Stimulated activated CD4-positive, alpha-beta T cell treated with anti-CD3 and anti-CD28 coated beads, Interleukin-1b, Interleukin-23, amount 100 ng/mL, for 48 hours (primary cell): ENCODE measurements at places on chromosomes 3 and 15.

GRCh38 chr15:45048794-45049631, 26.0 kb downstream of the SORD start:
- DNase-seq = no peak

- DNase-seq = no peak
Observed at GRCh38 chr15:94844538-94845389, 613.4 kb downstream of the MCTP2 start.

DNA sequence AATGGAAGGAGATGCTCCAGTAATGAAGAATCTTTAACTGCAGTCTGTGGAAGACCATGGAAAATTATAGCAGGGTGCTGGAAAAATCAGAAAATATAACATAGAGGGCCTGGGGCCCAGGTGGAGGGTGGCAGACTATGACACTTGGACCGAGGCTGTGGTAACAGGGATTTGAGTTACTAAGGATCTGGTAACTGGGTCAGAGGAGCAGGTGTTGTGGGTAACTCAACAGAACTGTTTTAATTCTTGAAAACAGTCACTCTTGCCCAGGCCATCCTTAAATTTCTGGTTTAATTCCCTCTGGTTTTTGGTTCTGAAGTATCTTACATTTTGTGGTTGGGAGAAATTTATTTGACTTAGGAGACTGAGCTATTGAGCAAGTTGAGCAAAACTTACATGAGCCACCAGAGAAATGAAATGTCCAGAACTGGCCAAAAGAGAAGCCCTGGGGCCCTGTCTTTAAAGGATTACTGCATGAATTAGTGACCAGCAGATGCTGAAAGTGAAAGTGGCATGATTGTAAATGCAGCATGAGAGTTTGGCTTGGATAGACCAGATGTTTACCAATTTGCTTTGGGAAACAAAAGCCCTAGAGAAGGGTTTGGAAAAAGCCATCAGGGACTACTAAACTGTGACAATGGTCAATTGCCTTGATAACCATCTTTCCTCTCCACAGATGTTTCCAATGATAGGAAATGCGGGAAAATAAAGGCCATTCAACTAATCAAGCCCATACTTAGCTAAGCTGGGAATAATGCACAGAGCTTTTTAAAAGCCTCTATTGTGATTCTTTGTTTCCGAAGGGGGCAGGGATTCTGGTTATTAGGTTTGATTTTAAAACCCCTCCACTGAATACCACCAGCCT, 374.9 kb upstream of the TGFBR2 start:
- DNase-seq = no peak

DNA sequence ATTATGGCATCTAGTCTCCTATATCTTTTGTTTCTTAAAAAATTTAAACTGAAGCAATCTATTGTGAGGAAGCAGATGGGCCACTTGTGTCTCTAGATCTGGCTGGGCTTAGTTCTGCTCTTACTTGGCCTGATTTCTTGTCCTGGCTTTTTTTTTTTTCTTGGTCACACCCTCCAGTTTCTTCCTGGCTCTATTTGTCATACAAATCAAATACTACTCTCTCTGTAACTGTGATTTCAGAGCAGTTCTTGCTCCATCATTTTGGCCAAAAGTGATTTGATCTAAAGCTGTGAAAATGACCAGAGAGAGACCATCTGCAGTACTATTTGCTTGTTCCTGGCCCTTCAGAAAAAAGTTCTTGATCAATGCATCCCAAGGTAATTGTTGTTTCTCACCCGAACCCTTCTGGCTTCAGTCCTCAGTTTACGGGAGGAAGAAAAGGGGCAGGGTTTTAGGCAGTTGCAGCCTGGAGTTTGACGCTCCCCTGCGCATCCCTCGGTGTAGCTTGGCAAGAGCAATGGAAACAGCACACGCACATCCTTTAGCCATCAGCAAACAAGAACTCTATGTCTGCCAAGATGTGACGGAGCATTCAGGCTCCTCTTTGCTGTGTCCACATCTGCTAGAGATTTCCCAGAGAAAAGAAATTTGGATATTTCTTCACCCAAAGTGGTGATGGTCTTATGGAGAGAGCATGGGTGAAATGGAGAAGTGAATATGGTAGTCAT, 31.6 kb downstream of the CHST2 start:
- DNase-seq = no peak

- no peak for DNase-seq
Observed at GRCh38 chr15:23529891-23530290, 35.6 kb upstream of the MKRN3 start.

DNA sequence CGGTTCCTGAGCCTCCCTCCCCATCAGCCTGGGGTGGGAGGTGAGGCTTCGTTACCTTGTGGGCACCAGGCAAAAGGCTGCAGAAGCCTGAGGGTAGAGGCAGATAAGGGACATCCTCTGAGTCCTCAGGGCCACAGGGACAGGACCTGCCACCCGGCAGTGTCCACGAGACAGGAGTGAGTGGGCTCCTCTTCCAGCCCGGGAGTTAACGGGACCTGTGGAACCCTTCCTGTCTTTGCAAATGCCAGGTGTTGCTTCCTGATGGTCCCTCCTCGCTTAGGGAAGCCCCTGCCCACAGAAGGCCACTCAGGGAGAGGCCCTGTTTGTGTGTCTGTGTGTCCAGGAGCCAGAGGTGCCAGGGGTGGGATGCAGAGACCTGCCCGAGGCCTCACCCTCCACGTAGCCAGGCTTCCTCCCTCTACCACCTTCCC, 111.1 kb upstream of the ALDH1A3 start:
- DNase-seq = no peak

- no peak for DNase-seq
Observed at GRCh38 chr15:81299630-81300273, 24.2 kb downstream of the STARD5 start.

DNA sequence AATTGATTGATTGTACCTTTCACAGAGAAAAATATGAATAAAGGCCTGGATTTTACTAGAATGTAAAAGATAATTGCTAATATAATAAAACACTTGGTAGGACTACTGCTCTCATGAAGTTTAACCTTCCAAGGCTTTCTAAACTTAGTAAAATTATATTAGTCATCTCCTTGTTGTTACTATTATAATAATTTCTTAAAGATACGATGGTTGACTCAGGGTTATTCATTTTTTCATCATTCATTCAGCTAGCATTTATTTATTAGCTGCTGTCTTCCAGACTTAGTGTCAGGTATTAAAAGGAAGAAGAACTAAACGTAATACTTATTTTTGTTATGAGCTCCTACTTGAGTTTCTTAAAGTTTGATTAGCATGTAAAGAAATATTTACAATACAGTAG, 771.6 kb upstream of the NR2F2 start:
- DNase-seq = no peak

DNA sequence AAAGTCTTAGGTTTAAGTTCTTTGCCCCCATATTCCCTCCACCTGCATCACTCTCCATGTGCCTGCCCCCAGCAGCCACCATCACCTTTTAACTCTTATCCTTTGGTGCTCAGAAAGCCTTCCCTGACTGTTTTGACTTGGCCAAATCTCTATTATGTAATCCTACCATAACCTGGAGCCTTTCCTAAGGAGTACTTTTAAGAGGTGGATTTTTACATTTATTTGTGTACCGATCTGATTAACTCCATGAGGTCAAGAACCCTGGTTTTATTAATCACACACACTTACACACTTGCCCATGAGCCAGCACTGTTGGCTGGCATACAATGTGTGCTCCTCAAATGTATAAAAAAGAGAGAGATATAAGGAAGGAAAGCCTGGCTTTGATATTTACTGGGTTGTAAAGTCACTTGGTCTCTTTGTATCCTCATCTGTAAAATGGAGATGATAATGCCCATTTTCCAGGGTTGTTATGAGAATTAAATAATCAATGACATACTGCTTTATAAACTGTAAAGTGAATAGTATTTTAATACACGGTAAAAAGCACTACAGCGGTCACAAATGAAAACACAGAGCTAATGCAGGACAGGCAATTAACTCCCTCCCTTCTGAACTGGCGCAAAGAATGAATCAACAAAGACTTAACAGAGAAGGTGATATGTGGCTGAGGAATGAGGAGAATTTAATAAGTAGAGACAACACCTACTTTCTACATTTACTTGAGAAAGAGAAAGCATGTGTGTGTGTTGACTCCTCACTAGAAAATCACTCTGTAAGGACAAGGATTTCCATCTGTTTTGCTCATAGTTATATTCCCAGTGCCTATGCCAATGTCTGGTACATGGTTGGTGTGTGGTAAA, 45.4 kb downstream of the ATP13A4 start:
- no peak for DNase-seq

- no peak for DNase-seq
Observed at GRCh38 chr3:171535133-171535532, 74.9 kb upstream of the TNIK start.

- no peak for DNase-seq
Observed at GRCh38 chr3:146539315-146539714, 5.1 kb downstream of the PLSCR1 start.

DNA sequence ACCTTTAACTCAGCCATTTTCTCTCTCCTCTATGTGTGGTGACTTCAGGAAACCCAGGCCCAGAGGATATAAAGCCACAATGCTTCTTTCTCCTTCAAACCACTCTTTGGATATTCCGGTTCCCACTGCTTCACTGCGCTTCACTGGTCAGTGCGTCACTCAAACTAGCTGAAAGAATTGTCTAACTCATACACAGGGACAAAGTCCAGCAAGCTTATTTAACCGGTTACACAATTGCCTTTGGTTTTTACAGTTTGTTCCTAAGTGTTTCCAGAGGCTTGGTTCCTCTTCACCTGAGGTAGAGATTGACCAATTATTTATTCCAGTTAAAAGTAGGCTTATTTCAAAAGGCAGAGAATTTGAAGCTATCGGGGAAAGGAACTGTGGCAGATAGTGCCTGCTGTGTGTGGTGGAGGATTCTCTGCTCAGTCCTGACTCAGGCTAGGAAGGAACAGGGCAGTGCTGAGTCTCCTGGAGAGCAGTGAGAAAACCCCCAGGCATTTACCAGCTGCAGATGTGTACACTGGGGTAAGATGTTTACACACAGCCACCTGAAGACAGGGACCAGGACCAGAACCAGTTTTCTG, at the start of gene HGD:
Gene HGD, minus strand, starts transcription at position 145 of the 587 bp plus-strand sequence. Its CDS starts 128 bp downstream, at position 17.
- DNase-seq = no peak
